ENCODE measurements at places on chromosomes 3 and 15.

DNA sequence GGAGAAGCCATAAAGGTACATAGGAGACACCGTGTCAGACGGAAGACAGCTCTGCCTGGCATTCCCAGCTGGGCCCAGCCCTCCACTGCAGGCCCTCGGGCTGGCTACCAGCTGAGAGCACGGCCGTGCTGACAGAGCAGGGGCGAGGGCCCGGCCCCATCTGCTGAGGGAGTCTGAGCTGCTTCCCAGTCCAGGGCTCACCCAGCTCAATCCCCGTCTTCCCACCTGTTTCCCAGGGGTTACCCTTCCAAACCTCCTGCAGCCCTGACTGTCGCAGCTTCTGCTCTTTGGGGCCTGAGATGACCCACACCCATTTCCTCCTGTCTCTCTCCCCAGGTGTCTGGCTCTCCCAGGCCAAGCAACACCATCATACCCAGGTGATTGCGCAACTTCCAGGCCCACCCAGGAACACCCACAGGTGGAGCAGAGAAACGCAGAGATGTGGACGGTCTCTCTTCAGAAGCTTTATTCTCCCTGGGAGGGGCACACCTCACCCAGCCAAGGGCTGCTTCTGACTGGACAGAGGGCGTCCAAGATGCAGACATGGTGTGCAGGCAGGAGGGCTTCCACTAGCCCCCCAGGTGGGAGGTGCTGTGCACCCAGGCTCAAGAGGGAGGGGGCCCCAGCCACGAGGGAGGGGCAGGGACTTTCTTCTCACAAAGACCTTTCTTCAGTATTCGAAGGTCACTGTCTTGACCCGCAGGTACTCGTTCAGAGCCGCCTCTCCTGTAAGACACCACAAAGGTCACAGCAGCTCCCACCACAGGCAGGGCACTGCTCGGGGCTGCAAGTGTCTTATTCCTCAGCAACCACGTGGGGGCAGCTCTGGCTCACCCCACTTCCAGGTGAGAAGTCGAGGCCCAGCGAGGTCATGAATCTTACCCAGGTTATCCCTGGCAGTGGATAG lies 19.4 kb upstream of the SLC41A3 start:
- peak; percentile 8 for DNase-seq

- DNase-seq: peak; percentile 63
Measured at GRCh38 chr3:136862617-136863322, 762 bp downstream of the NCK1 start.

GRCh38 chr3:135565546-135565945 lies 400.0 kb upstream of the PPP2R3A start:
- no peak for DNase-seq

DNA sequence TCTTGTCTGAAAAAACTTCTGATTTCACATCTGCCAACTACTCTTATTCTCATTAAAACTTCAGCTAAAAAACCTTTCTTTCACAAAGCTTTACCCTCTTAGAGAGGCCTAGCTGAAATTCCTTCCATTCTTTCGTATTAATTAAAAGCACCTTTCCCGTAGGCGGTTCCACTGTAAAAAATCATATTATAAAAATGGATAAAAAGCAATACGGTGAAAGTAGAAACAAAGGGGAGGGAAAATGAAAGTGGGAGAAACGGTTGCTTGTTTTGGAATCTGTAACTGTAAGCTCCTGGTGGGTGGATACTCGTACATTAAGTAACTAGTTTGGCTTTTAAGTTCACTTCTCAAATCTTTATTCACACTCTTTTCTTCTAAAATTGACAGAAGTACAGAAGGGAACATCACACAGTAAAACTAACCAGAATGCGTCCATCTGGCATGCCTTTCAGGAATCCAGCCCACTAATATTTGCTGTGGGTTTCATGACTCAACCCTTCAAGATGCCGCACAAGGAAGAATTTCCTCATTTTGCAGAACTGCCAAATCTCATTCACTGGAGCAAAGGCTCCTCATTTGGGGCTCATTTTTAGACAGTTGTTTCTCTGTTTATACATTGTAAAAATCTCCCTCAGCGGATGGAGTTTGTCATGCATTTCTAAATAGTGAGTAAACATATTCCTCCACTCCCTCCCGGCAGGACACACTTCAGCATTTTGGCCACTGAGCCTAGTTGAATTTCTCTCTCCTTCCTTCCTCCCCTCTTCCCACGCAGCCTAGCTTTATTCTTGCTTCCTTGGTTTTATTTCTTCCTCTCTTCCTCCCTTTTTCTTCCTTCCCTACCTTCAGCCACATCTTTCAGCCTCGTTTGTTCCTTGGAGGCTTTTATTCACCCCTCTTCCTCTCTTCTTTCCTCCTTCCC lies 419.5 kb upstream of the NAALADL2 start:
- peak; percentile 70 for DNase-seq

- DNase-seq: no peak
Measured at GRCh38 chr15:101530224-101530958, 40.9 kb upstream of the PCSK6 start.

- no peak for DNase-seq
Measured at GRCh38 chr15:81080996-81081395, 53.1 kb upstream of the CFAP161 start.

- DNase-seq: no peak
Measured at GRCh38 chr3:161443921-161444693, 52.5 kb upstream of the OTOL1 start.

- DNase-seq: no peak
Measured at GRCh38 chr3:12280357-12280806, 8.5 kb upstream of the PPARG start.

- DNase-seq: peak; percentile 70
Measured at GRCh38 chr15:88334436-88334835, 77.9 kb upstream of the NTRK3 start.

- peak; percentile 43 for DNase-seq
Measured at GRCh38 chr15:26628879-26629529, 143.9 kb downstream of the GABRB3 start.

- DNase-seq: no peak
Measured at GRCh38 chr3:68974711-68975110, 38.8 kb downstream of the EOGT start.

DNA sequence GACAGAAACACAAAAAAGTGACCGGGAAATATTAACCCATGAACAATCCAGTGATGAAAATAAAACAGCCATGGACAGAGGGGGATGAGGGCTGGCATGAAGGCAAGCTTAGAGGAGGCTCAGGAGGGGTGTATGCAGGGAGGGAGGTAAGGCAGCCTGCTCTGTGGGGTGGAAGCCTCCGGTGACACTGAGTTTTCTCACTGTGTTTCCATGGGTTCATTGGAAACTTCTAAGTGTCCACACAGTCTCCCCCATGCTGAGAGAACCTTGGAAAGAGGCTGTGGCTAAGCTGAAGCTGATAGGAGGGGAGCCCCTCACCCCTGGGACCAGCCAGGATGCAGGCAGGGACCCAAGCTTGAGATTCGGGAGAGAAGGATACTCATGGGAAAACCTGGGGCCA lies 6.8 kb upstream of the SKOR1 start:
- no peak for DNase-seq

GRCh38 chr3:194109192-194109863 lies 26.6 kb upstream of the HES1 start:
- DNase-seq: no peak

DNA sequence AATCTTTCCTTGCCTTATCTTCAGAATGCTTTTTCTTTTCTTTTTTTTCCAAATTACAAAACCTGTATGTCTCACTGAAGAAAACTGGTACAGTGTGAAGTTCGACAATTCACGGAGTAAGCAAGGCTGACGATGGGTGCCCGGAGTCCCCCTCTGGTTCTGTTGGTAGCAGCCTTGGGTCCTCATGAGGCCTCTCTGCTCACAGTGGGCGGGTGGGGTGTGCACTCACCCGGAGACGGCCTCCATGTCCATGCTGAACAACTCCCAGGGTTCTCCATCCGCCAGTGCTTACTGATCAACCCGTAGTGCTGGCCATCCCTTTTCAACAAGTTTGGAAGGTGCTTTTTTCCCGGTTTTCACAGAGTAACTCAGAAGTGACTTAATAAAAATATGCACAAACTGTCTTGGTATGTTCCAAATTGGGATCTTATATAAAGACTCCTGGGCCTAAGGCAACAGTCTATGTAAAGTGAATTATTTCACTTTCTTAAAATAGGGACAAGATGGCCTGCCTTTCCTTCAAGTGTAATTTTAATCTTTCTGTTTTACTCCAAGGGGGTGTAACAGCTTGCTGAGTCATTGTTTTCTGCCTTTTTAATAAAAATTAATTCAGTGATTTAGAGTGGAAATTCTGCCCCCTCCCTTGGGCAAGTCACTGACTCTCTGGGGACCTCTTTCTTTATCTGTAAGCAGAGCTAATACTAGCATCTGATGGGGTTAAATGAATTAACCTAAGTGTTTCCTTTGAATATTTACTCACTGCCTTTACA lies 23.7 kb downstream of the LRRK1 start:
- DNase-seq: no peak

GRCh38 chr3:169755488-169755887 lies 9.4 kb downstream of the TERC start:
- no peak for DNase-seq

DNA sequence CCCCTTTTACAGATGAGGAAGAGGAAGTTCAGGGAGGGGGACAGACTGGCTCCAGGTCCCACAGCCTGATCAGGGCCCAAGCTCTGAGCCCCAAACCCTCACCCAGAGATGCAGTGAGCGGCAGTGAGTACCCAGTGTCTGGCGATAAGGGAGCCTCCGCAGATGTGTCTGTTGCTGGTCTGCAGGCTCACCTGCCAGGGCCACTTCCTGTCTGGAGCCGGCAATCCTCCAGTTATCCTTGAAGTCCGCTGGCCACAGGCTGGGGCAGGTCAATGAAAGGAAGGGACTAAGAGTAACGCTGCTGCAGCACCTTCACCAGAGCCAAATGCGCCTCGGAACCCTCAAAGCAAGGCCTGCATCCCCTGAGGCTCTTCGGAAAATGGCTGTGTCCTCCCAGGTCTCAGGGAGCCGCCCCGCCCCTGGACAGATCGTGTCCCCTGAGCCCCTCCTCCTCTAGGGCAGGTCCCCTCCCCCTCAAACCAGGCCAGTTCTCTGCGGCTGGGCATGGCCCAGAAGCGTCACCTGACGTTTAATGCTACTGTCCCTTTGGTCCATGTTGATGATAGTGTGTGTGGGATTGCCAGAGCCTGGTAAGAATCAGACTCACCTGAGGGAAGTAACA lies 51.5 kb downstream of the MYL3 start:
- no peak for DNase-seq

GRCh38 chr3:131975047-131975446 lies 59.8 kb downstream of the CPNE4 start:
- no peak for DNase-seq
